Right renal pelvis (tissue), 4 donors: ENCODE measurements at places on chromosomes 7 and 10.

DNA sequence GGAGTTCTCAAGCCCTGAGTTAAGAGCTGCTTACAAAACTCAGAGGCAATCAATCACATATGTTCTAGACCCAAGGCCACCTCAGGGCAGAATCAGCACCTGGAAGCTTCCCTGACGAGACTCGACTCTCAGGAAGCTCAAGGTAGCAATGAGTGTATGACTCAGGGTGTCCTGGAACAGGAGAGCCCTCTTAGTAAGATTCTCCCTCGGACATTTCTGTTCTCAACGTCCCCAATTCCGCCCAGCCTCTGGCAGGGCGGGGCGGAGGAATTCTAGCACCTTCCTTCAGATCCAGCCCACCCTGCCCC, 39.6 kb upstream of the PROSER2 start:
- DNase-seq, result no peak

DNA sequence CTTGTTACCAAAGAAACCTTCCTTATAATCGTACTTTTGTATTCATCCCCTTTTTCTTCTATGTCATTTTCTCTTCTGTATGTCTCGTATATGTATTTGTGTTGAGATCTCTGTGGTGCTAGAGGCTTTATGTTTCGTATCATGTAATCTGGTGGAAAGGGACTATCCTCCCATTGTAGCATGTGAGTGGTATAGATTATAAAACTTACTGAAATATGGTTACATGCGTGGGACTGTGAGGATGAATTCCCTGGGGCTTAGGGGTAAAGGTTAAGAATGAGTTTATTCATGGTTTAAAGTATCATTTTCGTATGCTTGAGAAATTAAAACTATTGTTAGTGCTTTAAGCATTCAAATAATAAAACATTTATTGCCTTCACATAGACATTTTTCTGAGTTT, 141.9 kb downstream of the ANKRD7 start:
- no peak for DNase-seq

DNA sequence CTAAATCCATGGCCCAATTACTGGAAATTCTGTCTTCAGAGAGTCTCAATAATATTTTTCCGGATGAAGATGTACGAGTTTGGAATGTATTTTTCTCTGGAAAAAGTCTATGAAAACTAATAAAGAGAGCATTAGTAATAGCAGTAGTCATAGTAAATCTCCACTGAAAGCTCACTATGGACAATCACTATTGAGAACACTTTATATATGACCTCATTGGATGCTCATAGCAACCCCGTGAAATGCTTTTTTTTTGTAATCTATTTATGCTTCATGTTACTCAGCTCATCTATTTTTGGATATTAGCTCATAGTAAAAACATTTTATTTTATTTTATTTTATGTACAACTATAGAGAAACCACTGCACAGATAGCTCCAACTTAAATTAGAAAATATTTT, 94.3 kb upstream of the MYO3A start:
- DNase-seq, result no peak

DNA sequence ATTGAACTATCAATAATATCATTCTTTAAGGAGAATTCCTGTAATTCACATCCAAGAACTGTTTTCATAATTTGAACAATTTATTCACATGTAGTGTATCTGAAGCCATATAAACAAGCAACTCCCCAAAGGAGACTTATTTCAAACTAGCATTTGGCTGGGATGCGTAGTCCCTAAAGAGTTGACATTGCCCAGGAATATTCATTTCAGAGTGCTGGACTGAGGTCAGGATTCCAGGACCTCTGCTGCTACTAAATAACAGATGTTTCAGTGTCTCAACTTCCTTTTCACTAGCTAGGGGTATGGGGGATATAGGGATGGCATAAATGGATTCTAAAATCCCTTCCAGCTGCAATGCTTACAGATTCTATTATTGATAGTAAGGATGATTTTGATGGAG, 177.0 kb downstream of the TSPAN12 start:
- no peak for DNase-seq

- no peak for DNase-seq
Observed at GRCh38 chr7:16433568-16434122, 12.3 kb upstream of the CRPPA start.

DNA sequence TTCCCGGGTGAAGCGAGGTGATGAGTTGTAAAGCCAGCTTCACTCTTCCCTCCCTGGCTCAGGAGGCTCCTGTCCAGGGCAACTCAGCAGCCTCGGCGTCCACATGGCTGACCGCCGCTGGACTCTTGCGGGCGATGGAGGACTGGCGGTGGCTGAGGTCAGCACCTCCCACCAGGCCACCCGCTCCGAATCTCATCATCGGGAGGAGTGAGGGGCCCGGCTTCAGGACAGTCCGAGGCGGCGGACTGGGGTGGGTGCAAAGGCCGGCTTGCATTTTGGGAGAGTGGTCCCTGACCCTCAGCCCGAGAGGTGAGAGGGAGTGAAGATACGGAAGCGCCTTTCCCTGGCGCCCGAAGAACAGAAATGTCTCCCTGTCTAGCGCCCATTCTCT, 759 bp downstream of the DNAJB12 start:
- DNase-seq, result no peak

- peak; percentile 69 for DNase-seq
Observed at GRCh38 chr10:69092959-69093850, 5.3 kb downstream of the SRGN start.

DNA sequence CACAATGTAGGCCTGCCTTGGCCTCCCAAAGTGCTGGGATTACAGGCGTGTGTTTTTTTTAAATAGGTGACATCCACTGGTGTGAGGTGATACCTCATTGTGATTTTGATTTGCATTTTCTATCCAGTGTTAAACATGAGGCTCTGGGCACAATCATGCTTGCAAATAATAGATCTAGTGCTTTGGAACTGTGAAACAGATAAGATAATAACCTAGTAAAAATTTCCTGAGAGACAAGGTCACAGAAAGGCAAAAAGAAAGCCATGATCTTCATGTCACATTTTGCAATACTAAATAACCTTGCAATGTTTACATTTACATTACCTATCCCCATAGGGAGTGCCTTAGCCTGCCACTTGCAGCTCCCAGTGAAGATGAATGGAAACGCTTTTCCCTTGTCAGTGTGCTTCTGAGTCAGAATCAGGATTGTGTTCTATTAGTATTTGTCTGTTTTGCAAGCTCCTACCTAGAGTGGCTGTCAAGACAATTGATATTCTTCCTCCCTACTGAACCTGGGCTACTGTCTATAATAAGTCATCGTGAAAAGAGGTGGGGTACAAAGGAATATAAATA, 256.5 kb downstream of the PHTF2 start:
- no peak for DNase-seq

DNA sequence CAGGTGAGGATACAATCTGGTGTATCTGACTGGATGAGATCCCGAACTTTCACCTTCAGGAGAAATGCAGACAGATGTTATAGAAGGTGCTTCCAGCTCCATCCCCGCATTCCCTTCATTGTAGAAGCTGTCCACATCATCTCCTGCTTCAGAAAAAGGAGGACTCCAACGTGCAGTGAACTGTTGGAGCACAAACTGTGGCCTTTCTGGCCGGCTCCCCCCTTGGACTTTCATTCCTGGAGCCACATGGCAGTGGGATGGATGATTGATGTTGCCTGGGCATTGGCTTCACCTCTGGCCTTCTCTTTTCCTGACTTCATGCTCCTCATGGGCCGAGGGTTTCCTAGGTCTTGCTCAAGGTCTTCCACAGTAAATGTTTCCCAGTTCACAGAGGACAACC, 29.6 kb upstream of the ZNF273 start:
- DNase-seq, result no peak

DNA sequence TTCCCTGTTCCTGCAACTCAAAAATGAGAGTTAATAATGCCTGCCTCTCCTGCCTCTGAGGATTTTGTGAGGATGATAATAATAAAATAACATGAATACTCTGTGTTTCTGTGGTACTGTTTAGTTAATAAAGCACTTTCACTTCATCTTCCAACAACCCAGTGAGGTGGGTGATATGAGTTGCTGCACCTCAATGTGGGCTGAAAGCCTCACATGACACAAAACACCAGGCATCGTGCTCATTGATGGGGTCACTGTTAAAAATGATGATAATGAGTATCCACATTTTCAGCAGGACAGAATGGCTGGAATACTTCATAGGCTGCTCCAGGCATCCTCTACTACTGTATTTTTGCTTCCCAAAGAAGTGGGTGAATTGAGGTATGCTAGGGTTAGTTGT, 222.8 kb upstream of the NRP1 start:
- DNase-seq, result no peak
